A549 treated with DMSO at 1 μM for 4 hours (cell line): ENCODE measurements at places on chromosomes 1 and 21. TPM values are rescaled to one million over a fixed set of nuclear protein-coding genes. Genes with fewer than 3 reads are reported as not detected.

Gene DUSP10
- 2.6 to 4.0 TPM (median 3.9 TPM) in 5 replicates for total RNA-seq

Gene LCA5L
- 1.3 to 1.8 TPM (median 1.4 TPM) in 5 replicates for total RNA-seq

Gene CR2
- total RNA-seq = not detected in 5 replicates

Gene DOP1B
- 3.5 to 5.9 TPM (median 5.3 TPM) in 5 replicates for total RNA-seq

Gene NFASC
- total RNA-seq = 1.5 to 2.4 TPM (median 1.8 TPM) in 5 replicates

Gene NVL
- total RNA-seq = 19.0 to 23.7 TPM (median 21.6 TPM) in 5 replicates

Gene FCRL5
- total RNA-seq = not detected in 5 replicates
